ENCODE measurements at places on chromosomes 1 and 21. TPM values are rescaled to one million over a fixed set of nuclear protein-coding genes. Genes with fewer than 3 reads are reported as not detected.
A peak's percentile ranks its signal among the peaks of the same experiment; 100 is the strongest.

GRCh38 chr1:193102662-193103061 is 2.6 kb downstream of the GLRX2 start:
- H3K27ac ChIP-seq = no peak overlapping the region
- H3K4me3 ChIP-seq = no peak overlapping the region
- H3K27me3 ChIP-seq = no peaks in the 10 kb centered on the region
- DNase-seq = no peak
- H3K4me1 ChIP-seq = peaks cover 8% of the 10 kb centered on the region

- peaks cover 5% of the 10 kb centered on the region for H3K4me1 ChIP-seq
- H3K27me3 ChIP-seq = no peaks in the 10 kb centered on the region
- no peak overlapping the region for H3K27ac ChIP-seq
- DNase-seq = no peak
- no peak overlapping the region for H3K4me3 ChIP-seq
- H3K36me3 ChIP-seq = no peaks in the 10 kb centered on the region
These were observed 58.4 kb downstream of the SIPA1L2 start for GRCh38 chr1:232571523-232571922.

- H3K27ac ChIP-seq = no peak overlapping the region
- no peaks in the 10 kb centered on the region for H3K4me1 ChIP-seq
- H3K4me3 ChIP-seq = no peak overlapping the region
- no peaks in the 10 kb centered on the region for H3K36me3 ChIP-seq
- peaks cover 1% of the 10 kb centered on the region for H3K27me3 ChIP-seq
These were observed 165.9 kb upstream of the CACNA1E start for GRCh38 chr1:181317261-181317930.

GRCh38 chr1:109923946-109924275 is 13.3 kb downstream of the CSF1 start:
- no peaks in the 10 kb centered on the region for H3K36me3 ChIP-seq
- no peak for DNase-seq
- no peaks in the 10 kb centered on the region for H3K4me1 ChIP-seq
- no peaks in the 10 kb centered on the region for H3K27me3 ChIP-seq
- H3K27ac ChIP-seq = peak overlapping the region; percentile 60

GRCh38 chr1:202685641-202686040 is 24.6 kb downstream of the SYT2 start:
- no peaks in the 10 kb centered on the region for H3K36me3 ChIP-seq
- no peak overlapping the region for H3K27ac ChIP-seq
- H3K27me3 ChIP-seq = peaks cover 2% of the 10 kb centered on the region
- no peaks in the 10 kb centered on the region for H3K4me1 ChIP-seq

DNA sequence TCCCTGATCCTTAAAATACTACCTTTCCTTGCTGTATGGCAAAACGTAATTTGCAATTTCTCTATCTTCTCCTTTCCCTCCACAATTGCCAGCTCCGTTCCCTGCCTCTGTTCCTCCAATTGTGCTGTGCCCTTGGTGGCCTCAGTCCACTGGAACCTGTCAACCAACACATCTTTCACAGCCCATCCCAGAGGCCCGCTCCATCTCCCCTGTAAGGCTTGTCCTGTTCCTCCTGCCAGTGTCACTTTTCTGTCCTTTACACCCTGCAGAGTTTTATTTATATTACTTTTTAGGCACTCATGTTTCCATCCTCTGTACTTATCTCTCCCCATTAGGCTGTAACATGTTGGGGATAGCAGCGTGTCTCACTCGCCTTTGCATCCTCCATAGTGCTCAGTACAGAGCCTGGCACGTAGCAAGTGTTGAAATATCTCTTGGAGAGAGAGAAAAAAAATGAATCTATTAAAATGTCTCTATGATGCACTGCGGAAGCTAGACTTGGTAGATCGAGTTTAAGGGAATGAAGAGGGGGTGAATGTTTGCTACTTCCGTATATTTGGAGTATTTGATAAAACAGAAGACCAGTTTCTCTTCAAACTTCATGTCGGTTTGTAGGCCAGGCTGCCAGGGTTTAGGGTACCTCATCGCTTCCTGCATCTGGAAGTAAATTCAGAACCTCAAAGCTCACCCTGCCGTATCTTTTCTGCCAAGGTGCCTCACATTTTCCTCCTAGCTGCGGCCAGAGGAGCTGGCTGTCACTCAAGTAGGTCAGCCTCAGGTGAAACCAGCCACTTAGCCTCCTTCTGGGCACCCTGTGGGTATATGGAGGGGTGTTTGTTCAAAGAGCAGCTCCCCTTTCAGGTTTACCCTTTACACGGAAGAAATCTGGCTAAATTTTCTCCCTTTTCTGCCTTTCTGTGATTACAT is 303.8 kb downstream of the TM2D1 start:
- no peak overlapping the region for H3K27ac ChIP-seq
- no peak overlapping the region for H3K4me3 ChIP-seq
- H3K27me3 ChIP-seq = no peaks in the 10 kb centered on the region
- no peaks in the 10 kb centered on the region for H3K4me1 ChIP-seq

DNA sequence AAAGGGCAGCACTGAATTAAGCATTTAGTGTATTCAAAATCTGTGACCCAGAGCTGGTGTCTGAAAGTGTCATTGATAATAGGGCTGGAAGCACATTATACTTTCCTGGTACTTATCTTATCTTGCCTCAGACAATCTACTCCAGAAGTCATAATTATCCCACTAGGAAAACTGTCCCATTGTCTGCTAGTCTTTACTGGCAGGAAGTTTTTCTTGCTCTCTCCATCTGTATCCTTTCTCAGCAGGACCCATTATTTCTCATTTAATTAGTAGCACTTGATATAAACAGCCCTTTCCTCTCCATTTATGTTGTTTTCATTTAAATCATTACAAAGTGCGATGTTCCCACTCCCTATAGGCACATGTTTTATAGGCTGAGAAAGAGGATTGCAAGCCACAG is 36.5 kb upstream of the BARHL2 start:
- H3K27me3 ChIP-seq = no peaks in the 10 kb centered on the region
- no peaks in the 10 kb centered on the region for H3K4me1 ChIP-seq
- DNase-seq = no peak
- H3K36me3 ChIP-seq = no peaks in the 10 kb centered on the region

DNA sequence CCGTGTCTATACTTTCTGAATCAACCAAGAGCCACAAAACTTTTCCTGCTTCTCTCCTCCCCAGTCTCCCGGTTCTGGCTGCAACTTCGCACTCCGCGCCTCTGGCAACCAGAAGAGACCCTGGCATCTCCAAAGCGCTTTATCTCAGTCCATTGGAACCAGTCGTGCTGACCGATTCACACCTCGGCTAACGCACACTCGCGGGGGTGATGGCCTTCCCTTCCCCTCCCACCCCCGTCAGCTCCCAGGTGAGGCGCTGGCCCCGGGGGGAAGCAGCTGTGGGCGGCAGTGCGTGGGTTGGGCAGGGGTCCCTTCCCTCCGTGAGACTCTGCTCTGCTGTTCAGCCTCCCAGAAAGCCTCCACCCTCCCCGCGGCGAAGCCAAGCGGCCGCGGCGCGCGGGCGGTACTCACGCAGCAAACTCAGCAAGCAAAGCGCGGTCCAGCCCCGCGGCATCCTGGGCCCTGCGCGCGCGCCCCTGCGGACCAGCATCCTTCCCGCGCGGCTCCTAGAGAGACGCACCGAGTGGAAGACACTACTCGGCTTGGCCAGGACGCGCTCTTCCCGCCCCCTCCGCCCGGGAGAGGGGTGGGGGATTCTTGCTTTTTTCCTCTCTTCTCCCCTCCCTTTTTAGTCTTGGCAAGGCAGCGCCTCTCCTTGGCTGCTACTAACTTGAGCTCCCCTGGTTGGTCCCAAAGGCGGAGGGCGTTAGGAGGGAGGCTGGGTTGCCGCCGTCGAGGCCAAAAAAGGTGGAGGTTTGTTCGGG is at the start of gene CD34:
Gene CD34 (minus strand): TSS at position 535 of the 764 bp plus-strand sequence. CDS start 45 bp downstream, at position 490.
- H3K27ac ChIP-seq = no peak within 1 kb of the TSS
- no peaks in the 10 kb centered on the region for H3K27me3 ChIP-seq
- no peak for DNase-seq
- peak within 1 kb of the TSS; percentile 25 for H3K4me3 ChIP-seq

GRCh38 chr1:28259934-28260802 is 850 bp downstream of the SESN2 start:
- H3K27ac ChIP-seq = peak overlapping the region; percentile 92
- DNase-seq = peak; percentile 71
- H3K36me3 ChIP-seq = no peaks in the 10 kb centered on the region
- no peaks in the 10 kb centered on the region for H3K27me3 ChIP-seq
- H3K4me3 ChIP-seq = peak overlapping the region; percentile 90

DNA sequence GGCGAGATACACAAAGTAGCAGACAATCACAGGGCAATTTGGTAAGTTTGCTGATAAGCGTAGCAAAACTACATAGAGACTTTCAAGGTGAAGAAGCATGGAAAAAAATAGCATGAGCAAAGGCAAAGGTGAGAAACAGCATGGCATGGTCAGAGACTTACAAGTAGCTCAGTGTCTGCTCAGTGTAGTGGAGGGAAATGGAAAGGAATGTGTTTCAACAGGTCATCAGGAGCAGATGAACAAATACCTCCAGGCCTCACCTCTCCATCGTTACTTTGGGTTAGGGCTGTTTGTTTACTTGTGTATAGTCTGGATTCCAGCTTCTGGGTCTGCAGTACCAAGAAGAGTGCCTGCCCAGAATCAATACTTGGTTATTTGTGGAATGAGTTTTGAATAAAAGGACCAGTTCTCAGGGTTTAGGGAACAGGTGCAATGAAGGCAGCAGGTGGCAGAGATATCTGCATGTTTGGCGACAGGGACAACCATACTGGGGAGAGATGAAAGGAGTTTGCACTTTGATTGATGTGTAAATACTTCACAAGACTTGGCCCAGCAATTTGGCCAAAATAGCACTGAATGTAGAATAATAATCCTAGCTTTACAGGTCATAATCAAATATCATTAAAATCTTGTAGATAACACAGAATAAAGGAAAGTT is 97.0 kb upstream of the FGGY start:
- peak; percentile 46 for DNase-seq
- H3K27ac ChIP-seq = peak overlapping the region; percentile 71
- peaks cover 13% of the 10 kb centered on the region for H3K4me1 ChIP-seq
- H3K27me3 ChIP-seq = no peaks in the 10 kb centered on the region

DNA sequence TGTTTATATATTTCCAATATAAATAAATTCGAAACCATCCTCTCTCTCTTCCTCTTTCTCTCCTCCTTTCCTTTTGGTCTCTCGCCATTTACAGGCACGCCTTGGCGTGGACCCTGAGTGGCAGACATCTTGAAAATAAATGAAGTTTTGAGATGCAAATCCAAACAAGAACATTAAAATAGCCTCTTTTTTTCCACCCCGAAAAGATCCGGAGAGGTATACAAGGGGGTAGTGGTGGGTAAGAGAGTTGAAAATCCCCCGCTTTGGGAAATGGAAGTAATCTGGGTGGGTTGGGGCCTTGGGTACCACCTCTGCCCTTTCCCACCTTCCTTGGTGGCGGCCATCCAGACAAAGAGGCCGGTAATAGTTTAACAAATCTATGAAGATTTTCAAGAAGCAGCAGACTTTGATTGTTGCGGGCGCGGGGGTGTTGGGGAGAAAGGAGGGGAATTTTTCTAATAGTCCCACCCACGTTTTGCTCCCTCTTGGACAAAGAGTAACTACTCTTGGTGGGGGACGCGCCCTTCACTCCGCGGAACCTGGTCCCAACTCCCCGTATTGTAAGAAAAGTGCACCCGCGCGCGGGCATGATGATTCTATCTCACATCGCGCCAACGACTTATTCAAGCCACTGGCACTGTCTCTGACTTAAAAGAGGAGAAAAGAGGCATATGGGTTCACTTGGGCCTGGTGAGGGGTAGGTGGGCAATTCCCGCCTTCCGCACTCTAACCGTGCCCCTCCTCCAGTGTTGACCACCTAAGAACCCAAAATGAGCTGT is 4.0 kb upstream of the FOXD3 start:
- no peak for DNase-seq
- H3K4me1 ChIP-seq = 0 out of 2 replicates have a peak, but pooled peaks cover 3% of the 10 kb centered on the region
- no peaks in the 10 kb centered on the region for H3K27me3 ChIP-seq
- no peak overlapping the region for H3K4me3 ChIP-seq
- no peak overlapping the region for H3K27ac ChIP-seq

DNA sequence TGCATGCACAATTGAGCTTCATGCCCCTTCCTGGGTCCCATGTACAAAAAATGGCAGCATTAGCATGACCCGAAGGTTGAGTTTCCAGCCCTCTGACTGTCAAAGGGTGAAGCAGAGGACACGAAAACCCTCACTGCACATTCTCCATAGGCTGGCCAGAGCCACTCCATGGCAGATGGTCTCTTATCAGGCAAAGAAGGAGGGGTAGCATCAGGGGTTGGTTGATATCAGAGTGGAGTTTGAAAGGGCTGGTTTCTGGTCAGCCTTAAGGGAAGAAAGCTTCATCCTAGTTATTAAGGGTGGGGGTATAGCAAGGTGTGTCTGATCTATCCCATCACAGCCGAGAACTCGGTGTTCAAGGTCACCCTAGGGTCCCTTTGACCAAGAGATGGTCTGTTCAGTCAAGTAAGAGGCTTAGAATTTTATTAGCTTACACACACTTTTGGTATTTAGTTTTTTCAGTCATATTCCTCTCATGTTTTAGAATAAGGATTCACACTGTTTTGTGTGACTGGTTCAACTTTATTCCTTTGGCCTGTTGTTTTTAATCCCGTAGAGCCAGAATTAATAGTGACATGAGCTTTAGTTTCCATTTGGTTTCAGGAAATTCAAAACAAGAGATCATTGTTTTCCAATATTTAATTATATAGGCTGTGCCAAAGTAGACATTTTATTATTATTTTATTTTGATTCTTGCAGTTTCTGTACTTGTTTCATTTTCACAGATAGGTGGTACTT is 199.9 kb upstream of the FMN2 start:
- no peak overlapping the region for H3K4me3 ChIP-seq
- DNase-seq = no peak
- H3K4me1 ChIP-seq = no peaks in the 10 kb centered on the region
- H3K27ac ChIP-seq = no peak overlapping the region

Gene SH2D5
- 2.8 TPM for total RNA-seq

Gene CFH
- total RNA-seq = not detected

Gene LDLRAD1
- not detected for total RNA-seq

Gene SAMSN1
- total RNA-seq = not detected

Gene DAB1
- total RNA-seq = 0.39 TPM

Gene LRRC39
- total RNA-seq = not detected

Gene OLFML3
- 36.5 TPM for total RNA-seq

Gene CD5L
- total RNA-seq = not detected

Gene PAX7
- total RNA-seq = not detected

Gene IER5
- 8.6 TPM for total RNA-seq

Data from Caco-2 (cell line).